Cortex of kidney (tissue), 1 donor: ENCODE measurements at places on chromosomes 13 and 19.

DNA sequence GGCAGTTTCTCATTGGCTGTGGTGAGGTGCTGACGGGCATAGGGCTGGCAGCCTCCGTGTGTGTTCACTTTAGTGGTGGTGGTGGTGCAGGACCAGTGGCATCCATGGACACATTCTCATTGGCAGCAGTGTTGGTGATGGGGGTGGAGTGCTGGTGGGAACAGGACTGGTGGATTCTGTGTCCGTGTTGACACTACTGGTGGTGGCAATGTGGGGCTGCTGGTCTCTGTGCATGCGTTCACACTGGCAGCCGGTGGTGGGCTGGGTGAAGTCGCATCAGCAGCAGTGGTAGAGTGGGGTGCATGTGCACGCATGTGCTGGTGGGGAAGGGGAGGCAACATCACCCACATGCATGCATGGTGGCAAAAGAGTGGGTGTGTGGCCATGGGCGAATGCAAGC is 1471.4 kb upstream of the PCDH20 start:
- DNase-seq = no peak

DNA sequence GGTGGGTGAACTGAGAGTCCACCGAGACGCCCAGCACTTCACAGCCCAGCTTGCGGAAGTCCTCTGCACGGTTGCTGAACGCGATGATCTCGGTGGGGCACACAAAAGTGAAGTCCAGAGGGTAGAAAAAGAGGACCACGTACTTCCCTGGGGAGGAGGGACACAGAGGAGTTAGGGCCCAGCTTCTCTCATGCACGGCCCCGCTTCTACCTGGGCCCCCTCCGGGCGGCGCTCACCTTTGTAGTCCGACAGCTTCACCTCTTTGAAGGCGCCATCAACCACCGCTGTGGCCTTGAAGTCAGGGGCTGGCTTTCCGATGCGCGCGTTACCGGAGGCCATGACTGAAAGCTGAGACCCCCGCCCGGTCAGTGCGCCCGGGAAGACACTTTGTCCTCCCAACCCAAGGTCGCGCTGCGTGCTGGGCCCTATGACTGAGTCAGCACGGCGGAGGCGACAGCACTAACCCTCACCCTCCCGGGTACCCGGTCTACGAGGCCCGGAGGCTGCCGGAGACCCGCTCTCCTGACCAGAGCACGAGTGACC is 606 bp downstream of the PRDX2 start:
- no peak for DNase-seq

- DNase-seq = no peak
Observed at GRCh38 chr19:35063940-35064818, 22.7 kb downstream of the HPN start.

- DNase-seq = no peak
Observed at GRCh38 chr19:21065336-21065735, 16.7 kb upstream of the ZNF714 start.

DNA sequence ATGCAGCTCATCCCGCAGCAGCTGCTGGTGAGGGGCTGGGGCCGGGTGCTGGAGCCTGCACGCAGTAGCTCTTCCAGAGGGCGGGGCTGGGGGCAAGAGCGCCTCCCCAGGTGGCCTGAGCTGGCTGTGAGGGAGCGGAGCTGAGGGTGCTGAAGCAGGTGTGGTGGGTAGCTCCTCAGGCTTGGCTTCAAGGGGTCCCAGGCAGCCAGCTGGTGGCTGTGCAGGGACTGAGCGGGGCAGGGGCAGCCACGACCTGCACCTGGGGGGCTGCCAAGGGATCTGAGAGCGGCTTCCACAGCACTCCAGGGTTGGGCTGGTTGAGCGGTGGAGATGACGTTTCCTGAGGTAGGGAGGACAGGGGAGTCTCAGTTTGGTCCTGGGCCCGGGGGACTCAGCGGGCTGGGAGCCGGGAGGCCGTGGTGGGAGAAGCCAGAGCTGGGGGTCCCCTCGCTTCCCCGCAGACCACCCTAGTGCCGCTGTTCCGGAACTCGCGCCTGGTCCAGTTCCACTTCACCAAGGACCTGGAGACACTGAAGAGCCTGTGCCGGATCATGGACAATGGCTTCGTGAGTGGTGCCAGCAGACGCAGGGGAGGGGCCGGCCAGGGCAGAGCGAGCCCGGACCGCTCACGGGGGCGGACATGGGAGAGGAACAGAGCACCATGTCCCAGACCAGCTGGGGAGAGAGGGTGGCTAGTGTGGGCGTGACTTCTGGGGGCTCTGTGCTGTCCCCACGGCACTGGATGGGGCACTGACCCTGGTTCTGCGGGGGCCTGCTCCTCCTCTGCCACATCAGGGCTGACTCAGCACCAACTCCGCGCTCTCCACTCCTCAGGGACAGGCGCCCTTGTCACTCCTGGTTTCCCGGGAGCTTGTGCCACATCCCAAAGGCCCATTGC is 7.4 kb downstream of the PTOV1 start:
- no peak for DNase-seq

- DNase-seq = no peak
Observed at GRCh38 chr13:87089391-87089790, 581.8 kb upstream of the SLITRK5 start.

- DNase-seq = no peak
Observed at GRCh38 chr13:98280176-98280510, 103.1 kb upstream of the RNF113B start.

- no peak for DNase-seq
Observed at GRCh38 chr13:43761616-43762315, 25.0 kb downstream of the ENOX1 start.

GRCh38 chr19:18875726-18876125 is 20.2 kb downstream of the CERS1 start:
- no peak for DNase-seq

- DNase-seq = no peak
Observed at GRCh38 chr19:13744174-13744573, 20.1 kb upstream of the MRI1 start.

DNA sequence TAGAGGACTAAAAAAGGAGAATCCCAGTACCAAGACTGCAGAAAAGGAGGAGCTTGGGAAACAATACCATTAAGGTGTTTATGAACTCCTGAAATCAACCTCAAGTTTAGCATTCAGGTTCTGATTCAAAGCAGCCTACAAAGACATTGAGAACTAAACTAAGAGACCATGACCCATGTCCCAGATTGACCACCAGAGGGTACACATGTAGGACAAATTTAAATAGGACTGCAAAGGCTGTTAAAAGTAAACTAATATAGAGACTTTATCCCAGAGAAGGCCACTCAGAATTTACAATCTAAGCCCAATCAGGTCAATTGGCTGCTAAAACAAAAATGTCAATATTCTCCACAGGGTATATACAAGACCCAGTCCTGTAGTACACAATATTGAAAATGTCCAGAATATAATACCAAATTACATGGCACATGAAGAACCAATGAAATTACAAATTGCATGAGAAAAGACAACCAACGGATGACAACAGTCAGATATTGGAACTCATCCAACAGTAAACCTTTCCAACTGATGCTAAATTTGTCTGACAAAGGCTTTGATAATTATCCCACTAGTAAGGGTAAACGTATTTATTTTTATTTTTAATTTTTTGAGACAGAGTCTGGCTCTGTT is 682.4 kb downstream of the UQCRFS1 start:
- no peak for DNase-seq

GRCh38 chr13:39603424-39603947 is 493 bp upstream of the LHFPL6 start:
- DNase-seq = no peak

GRCh38 chr19:7251494-7251893 is 42.7 kb downstream of the INSR start:
- no peak for DNase-seq

GRCh38 chr19:53157626-53158025 is 1.2 kb downstream of the ZNF347 start:
- no peak for DNase-seq

- DNase-seq = no peak
Observed at GRCh38 chr13:110030394-110030928, 244.1 kb upstream of the IRS2 start.

DNA sequence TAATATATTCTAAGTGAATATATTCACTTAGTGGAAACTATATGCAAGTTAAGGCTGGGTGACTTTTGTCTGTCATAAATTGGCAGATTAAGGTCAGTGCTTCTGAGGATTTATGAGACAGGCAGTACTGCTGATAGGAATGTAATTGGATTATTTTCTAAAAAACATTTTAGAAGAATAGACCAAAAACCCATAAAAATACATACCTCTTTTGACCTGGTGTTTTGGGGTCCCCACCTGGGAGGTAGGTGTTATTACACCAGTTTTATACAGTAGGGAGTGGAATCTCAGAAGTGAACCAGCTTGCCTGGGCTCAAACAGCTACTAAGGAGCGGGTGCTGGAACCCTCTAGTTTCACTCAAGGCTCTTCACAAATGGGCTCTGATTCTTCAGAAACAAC is 25.3 kb downstream of the COG3 start:
- DNase-seq = no peak

GRCh38 chr13:113477724-113478123 is 12.8 kb downstream of the DCUN1D2 start:
- no peak for DNase-seq

GRCh38 chr19:58572818-58573657 is at the start of gene MZF1:
TSS of gene MZF1 (minus strand) at chr19:58573335. CDS start at chr19:58571389, 1,946 bp downstream.
- DNase-seq = no peak

DNA sequence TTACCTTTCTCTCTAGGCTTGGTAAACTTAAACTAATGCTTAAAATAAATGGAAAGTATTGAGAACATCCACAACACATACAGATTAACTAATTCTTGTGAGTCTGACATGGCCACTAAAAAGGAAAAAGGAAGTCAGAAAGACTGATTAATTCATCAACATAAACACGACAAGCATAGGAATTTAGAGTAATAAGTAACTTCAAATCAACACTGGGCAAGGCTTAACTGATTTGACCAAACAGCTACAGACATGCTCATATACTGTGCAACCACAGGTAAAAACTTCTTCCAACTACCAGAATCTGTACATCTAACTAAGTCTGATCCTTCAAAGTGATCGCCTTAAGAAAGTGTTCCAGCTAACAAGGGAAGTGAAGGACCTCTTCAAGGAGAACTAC is 20.5 kb downstream of the UGGT2 start:
- no peak for DNase-seq

- no peak for DNase-seq
Observed at GRCh38 chr13:59279028-59279427, 884.7 kb downstream of the DIAPH3 start.

DNA sequence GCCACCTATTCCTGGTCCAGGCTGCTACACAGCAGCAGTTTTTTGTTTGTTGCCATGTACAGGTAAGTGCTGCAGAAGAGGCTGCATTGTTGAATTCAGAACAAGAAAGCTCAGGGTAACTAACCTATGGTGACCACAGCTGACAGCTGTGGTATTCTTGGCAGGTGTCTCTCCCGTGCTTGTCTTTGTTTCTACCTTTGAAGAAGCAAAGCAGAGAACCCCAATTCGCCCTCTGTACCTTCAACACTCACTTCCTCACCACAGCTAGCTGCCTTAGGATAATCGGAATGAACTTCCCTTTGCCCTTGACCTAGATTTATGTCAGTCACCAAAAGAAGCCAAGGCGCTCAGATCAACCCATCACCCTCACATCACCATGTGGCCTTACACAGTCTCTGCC is 1703.3 kb upstream of the SLC10A2 start:
- no peak for DNase-seq

DNA sequence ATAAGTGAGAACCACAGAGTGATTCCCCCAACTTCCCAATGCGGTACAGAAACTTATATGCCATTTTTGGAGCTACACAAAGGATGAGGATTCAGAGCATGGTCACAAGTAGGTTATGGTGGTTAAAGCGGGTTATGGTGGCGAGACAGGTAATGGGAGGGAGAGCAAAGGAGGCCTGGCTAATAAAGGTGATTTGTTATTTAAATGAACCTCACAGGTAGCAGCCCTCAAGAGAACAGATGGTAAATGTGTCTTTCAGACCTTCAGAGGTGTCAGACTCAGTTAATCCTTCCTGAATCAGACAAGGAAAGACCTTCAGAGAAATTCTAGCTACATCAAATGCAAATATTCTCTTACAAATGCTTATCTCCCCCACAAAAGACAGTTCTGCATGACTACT is 1971.4 kb downstream of the OLFM4 start:
- no peak for DNase-seq

- no peak for DNase-seq
Observed at GRCh38 chr19:36775768-36776167, 3.2 kb upstream of the ZNF850 start.

DNA sequence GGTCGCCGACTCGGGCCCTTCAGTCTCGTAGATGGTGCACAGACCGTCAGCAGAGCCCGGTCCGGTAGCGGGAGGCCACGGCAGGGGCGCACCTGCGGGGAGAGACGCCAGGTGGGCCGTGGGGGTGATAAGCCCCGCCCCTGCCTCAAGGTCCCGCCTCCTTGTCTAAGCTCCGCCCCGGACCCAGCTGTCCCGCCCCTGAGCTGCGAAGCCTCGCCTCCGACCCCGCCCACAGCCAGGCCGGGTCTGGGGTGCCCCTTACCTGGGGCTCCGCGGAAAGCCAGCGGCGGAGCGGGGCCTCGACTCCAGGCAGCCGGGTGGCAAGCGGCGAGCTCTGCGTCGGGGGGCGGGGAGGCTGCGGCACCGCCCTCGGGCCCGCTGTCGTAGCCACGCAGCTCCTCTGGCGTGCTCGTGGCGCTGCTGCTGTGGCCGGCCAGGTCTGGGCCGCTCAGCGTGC is 4.7 kb downstream of the PRR36 start:
- DNase-seq = no peak

DNA sequence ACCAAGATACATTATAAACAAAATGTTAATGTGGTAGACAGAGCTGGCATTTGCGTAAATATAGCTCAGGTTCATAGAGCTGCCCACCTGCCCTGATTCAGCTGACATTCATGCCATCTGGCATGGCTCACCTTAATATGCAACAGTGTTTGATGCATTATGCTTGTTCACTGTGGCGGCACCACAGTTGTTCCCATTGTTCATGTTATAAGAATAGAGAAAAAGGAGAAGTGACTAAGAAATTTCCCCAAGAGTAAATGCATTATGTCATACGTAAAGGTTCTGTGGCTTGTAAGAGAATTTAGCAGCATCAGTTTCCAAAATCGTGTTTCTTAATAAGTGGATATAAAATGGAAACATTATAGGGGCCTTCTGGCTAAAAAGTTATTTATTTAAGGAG is 4.5 kb downstream of the CCNA1 start:
- DNase-seq = no peak

- DNase-seq = no peak
Observed at GRCh38 chr19:16435238-16435917, 36.4 kb downstream of the EPS15L1 start.

- no peak for DNase-seq
Observed at GRCh38 chr19:4548238-4548584, 8.4 kb upstream of the LRG1 start.

DNA sequence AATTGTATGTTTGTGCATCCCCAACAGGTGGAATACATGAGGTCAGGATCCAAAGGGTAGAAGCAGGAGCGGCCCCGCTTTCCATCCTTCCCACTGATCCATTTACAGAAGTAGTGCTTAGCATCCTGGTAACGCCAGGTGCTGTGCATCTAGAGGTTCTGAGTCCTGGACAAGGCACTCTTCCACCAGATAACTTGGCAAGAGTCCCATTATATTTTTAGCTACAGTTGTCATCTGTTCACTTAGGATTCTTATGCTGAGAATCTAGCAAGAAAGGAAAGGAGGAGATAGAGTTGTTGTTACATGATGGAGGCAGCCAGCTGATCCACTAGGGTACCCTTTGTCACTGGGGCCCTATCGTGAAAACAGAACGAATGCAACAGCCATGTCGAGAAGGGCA is 389.5 kb upstream of the ZNF507 start:
- DNase-seq = no peak

GRCh38 chr13:49052813-49053212 is 77.1 kb downstream of the FNDC3A start:
- DNase-seq = no peak

- no peak for DNase-seq
Observed at GRCh38 chr19:41307090-41307875, 2.7 kb upstream of the CCDC97 start.
